ENCODE measurements at places on chromosomes 6 and 20.

- DNase-seq: no peak
These were observed 45.2 kb downstream of the AKIRIN2 start for GRCh38 chr6:87656857-87657256.

DNA sequence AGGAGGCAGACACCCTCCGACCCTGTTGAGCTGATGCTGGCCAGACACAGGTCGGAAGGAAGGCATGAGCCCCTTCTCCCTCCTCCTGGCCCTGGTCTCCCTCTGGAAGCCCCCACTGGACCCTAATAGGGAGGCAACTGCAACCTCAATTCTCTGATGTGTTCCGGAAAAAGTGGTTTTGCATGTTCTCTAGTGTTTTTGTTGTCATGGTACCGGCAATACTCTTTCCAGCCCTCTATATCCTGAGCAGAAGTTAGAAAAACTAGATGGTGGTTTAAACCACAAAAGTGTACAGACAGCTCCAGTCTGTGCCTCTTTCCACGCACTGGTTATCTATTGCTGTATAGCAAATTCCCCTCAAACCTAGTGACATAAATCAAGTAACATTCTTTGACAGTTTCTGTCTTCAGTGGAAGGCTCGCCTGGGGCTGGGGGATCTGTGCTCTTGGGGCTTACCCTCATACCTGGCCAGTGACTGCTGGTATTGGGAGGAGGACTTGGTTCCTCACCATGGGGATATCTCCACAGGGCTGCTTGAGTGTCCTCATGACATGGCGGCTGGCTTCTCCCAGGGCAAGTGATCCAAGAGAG, 37.0 kb downstream of the SYTL3 start:
- peak; percentile 27 for DNase-seq

DNA sequence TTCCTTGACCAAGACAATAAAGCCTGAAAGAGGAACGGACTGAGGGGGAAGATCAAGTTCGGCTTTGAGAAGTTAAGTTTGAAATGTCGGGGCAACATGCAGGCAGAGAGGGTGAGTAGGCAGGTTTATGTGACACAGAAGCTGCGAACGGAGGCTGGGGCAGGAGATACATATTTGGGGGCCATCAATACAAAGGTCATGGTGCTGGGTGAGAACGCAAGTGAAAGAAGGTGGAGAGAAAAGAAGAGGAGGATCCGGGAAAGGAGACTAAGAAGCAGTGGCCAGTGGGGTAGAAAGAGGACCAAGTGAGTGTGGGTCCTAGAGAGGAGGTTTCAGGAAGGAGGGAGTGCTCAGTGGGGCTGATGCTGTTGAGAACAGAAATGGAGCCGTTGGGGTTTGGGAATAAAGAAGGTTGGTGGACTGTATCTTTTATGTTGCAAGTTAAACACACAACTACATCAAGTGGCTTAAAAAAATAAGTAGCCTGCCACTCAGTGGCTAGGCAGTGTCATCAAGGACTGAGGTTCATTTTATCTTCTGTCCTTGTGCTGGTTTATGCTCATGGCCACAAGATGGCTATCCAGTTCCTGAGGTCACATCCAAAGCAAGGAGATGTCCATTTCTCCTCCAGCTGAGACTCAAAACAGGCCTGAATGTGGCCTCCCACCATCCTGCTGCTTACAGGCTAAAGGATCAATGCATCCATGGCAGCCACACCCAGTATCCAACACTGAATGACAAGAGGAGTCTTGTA, 1.7 kb upstream of the BLCAP start:
- no peak for DNase-seq

DNA sequence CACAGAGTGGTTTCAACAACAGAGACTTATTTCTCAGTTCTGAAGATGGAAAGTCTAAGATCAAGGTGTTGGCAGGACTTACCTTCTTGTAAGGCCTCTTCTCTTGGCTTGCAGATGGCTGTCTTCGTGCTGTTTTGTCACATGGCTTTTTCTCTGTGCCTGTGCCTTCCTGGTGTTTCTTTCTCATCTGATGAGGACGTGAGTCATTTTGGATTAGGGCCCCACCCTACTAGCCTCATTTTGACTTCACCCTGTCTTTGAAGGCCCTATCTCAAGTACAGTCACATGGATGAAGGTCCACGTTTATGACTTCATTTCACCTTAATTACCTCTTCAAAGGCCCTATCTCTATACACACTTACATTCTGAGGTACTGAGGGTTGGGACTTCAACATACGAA, 41.4 kb upstream of the LAMA2 start:
- no peak for DNase-seq

GRCh38 chr6:167030222-167031072, 31.2 kb downstream of the CEP43 start:
- no peak for DNase-seq

DNA sequence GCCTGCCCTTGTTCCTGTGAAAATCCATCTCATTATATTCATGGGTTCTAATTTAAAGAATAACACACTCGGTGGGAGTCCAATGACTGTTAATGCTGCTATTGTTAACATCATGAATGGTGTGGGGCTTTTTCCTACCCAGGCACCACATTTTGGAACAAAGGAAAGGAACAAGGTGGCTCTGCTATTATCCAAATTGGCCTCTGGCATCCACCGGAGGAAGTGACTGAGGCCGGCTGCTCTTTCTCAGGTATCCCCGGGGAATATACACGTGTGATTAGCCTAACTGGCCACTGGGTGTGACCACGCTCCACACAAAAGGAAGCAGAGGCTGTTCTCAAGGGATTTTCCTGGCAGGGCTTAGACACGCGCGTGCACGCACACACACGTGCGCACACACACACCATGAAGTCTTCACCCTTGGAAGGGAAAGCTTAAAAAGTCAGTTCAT, 601.2 kb upstream of the ARID1B start:
- no peak for DNase-seq

DNA sequence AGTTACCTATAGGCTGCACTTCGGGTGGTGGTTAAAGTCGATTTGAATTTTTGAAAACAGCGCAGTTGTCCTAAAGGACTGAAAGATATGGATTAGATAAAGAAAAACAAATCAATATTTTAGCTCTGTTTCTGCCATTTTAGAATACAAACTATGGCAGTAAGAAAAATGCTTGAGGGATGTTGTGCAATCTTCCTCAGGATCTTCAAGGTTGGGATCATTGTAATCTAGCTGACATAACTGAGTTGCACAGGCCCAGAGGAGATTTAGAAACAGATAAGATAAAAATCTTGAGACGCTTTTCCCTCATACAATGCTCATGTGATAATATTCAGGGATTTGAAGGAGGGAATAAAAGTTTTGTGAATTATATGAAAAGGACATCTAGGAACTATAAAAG, 926 bp downstream of the PEX3 start:
- no peak for DNase-seq

- DNase-seq: no peak
These were observed 4.4 kb downstream of the TAP1 start for GRCh38 chr6:32849126-32849525.

DNA sequence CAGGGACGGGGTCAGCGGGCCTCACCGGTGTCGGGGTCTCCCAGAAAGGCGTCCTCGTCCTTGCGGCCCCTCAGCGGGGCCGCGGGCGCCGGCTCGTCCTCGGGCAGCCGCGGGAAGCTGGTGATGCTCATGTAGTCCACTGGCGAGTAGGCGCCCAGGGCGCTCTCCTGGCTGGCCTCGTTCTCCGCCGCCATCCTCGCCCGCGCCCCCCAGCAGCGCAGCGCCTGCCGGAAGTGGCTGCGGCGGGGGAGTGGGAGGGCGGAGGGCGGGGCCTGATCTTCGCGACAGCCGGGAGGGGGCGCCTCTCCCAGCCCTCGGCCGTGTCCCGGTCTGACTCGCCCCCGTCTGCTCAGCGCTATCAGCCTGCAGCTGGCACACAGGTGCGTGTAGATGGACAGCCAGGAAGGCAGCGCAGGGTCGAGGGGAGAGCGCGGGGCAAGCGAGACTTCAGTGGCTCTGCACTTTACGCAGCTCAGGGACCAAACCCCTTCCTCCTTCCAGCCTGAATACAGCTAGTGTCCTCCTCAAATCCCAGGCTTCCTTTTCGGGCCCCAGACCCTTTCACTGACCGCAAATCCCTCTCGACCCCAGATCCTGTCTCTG, at the start of gene GGT7:
TSS of gene GGT7 (minus strand) at position 235 of the 603 bp plus-strand sequence. CDS start at position 194, 41 bp downstream.
- peak; percentile 83 for DNase-seq

- peak; percentile 1 for DNase-seq
These were observed at the start of gene GPR6 for GRCh38 chr6:109978174-109979032. Gene GPR6 (plus strand): TSS chr6:109978311. CDS start chr6:109979113, 802 bp downstream.

DNA sequence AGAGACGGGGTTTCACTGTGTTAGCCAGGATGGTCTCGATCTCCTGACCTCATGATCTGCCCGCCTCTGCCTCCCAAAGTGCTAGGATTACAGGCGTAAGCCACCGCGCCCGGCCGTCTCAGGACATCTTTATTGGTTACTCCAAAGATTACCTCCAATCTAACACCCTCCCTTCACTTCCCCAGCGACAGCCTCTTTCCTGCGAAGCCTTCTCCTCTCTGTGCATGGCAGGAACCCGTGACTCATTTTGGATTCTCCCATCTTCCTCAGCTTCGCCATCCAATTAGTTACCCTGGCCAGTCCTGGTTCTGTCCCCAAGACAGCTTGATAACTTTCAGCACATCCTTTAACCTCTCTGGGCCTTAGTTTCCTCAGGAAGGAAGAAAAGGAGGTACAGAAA, 51.3 kb upstream of the TOX2 start:
- no peak for DNase-seq

DNA sequence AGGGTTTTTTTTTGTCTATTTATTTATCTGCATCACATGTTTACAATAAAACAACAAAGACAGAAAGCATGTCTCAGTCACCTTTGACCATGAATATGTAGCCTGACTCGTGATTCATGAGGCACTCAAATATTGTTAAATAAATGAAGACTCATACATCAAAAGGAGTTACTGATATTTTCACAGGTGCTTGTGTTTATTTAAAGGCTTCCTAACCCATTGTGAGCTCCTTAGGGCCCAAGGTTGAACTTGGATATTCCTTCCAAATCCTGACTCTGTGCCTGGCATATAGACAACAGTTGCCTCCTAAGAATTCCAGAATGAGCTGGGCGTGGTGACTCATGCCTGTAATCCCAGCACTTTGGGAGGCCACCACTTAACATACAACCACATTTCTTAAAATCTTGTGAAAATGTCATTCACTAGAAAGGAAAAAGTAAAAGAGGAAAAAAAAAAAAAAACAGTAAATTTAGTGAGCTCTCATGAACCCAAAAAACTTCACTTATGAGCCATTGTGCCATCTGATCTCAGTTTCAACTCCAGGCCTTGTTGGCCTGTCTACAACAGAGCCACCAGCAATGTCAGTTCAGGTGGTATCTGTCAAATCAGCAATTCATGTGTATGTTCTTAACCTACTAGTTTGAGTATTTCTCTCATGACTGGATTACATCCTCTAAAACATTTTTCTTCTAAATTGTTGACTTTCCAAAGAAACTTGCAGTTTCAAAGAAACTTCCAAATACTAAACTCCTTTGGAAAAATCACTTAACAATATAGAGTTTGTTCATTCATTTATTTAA, 162.7 kb upstream of the MARCKS start:
- DNase-seq: no peak

GRCh38 chr6:6781873-6782227, 193.3 kb downstream of the LY86 start:
- DNase-seq: no peak

- DNase-seq: no peak
These were observed 665 bp downstream of the FASTKD5 start for GRCh38 chr20:3158968-3159431.

GRCh38 chr6:40848868-40849514, 190.0 kb downstream of the UNC5CL start:
- no peak for DNase-seq

DNA sequence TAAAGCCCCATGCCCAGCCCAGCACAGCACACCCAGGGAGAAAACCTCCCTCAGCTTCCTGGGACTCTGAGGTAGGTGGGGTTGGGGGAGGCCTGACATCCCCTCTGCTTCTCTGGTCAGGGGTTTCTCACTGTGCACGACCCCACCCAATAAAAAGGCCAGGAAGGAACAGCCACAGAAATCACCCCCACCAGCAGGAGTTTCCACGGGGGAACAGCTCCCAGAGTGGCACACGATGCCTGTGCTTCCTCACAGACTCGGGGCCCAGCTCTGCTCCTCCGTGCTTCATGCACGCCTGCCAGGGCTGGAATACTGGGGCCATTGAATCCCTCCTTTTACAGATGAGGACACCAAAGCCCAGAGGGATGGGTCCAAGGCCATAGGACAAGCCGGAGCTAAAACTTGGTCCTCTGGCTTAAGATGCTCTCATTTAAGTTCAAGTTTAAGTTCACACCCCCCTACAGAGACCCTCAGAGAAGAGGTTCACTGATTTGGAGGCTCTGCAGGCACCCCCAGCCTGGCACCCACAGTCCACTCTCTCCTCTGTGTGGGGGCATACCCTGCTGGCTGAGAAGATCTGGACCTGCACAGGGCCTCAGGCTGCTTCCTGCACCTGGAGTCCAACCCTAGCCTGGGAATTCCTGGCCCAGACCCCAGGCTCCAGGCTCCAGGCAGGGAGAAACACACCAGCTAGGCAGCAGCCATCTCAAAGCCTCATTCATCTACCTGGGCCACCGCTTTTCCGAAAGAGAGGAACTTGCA, 14.3 kb downstream of the ACSS1 start:
- DNase-seq: no peak

DNA sequence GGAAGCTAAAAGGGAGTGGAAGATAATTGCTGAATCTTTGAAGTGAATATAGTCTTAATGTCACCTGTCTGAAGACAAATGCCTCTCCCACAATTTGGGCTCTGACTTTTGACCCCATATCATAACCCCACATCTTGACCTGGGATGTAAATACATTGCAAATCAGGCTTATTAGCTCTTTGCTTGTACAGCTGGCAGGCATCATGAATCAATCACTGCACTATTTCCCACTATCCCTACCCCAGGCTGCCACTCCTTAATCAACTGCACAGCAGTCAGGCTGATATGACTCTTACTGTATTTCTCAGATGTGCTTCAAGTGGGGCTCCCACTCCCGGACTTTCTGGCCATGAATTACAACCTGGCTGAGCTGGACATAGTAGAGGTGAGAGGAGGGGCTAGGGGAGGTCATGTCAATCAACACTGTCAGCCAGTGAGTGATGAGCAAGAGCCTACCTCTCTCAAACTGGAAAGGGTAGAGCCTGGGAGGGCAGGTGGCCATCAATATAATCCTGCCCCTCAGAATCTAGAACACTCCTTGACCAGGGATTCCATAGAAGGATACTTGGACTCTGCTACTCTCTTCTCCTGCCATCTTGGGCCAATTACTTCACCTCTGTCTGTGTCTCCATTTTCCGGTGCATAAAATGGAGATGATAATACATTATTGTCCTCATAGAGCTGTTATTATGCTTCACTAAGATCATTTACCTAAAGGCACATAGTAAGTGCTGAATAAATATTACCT, 10.5 kb upstream of the BPIFB3 start:
- DNase-seq: no peak

- no peak for DNase-seq
These were observed 134.8 kb upstream of the INSM1 start for GRCh38 chr20:20233041-20233514.
